ENCODE measurements at places on chromosomes 3 and 15. TPM values are rescaled to one million over a fixed set of nuclear protein-coding genes. Genes with fewer than 3 reads are reported as not detected.

GRCh38 chr15:29988701-29989100 lies 94.1 kb upstream of the GOLGA8J start:
- no peak for DNase-seq

- peak; percentile 89 for DNase-seq
Observed at GRCh38 chr3:48435774-48436476, 4.0 kb downstream of the CCDC51 start.

- DNase-seq, result no peak
Observed at GRCh38 chr15:101242999-101243336, 8.9 kb downstream of the CHSY1 start.

- DNase-seq, result no peak
Observed at GRCh38 chr3:115239717-115240116, 92.6 kb upstream of the ZBTB20 start.

GRCh38 chr3:166013073-166013679 lies 176.0 kb upstream of the BCHE start:
- DNase-seq, result peak; percentile 46

DNA sequence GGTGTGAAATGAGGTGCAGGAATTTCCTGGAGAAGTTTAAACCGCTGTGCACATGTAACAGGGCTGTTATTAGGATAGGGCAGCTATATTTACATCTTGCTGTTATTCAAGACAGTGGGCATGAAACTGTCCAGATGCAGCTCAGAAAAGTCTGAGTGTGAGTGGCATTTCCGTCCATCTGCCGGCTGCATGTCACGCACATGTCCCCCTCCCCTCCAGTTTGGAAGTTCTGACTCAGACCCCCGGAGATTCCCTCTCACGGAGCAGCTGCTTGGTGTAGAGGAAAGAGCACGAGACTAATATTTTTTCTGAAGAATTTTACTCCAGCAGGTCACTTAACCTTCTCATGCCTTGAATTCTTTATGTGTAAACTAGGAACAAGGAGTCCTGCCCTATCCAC lies 69.8 kb downstream of the FEM1B start:
- DNase-seq, result no peak

- DNase-seq, result no peak
Observed at GRCh38 chr3:122986693-122987179, 40.8 kb downstream of the SEMA5B start.

DNA sequence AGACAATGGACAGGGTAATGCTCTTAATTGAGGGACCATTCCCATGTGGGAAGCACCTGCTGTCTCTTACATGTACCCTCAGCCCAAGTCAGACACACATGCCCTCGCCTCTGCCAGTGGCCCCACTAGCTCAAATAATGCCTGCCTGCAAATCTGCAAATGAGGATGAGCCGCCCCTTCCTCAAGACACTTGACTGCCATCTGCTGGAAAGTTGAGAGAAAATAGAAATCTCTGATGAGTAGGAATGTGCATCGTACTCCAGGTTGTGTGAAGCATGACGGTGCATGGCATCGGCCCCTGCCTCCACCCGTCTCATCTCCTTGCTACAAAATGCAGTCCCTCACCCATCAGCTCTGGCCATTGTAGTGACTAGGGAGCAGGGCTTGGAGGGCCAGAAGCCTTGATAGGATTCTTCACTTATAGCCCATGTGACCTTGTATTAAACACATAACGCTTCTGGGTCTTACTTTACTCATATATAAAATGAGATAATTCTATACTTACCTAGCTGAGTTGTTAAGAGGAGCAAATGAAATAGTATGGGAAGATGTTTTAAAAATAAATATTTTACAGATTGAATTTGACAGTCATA lies 6.3 kb upstream of the SCN5A start:
- no peak for DNase-seq

- peak; percentile 88 for DNase-seq
Observed at GRCh38 chr15:65054333-65055200, 9.4 kb downstream of the SLC51B start.

- no peak for DNase-seq
Observed at GRCh38 chr3:179733797-179734196, 81.0 kb downstream of the USP13 start.

GRCh38 chr15:75758071-75758872 lies 45.6 kb upstream of the CSPG4 start:
- DNase-seq, result peak; percentile 94

DNA sequence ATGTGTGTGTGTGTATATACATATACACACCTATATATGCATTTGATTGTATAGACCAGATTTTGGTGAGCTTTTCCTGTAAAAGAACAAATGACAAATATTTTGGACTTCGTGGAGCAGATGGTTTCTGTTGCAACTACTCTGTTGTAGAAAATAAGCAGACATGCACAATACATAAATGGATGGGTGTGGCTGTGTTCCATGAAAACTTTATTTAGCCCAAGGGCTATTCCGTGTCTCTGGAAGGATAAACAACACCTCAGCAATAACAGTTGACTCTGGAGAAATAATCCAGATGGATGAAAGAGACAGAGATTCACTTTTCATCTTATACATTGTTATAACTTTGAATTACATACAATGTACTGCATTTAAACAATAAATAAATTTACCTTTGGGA lies 441.4 kb downstream of the CNTN3 start:
- DNase-seq, result peak; percentile 31

- no peak for DNase-seq
Observed at GRCh38 chr3:76954412-76954811, 85.5 kb upstream of the ROBO2 start.

- DNase-seq, result no peak
Observed at GRCh38 chr15:69090197-69090948, 70.1 kb upstream of the GLCE start.

- DNase-seq, result no peak
Observed at GRCh38 chr3:141373768-141374526, 5.6 kb downstream of the ZBTB38 start.

- no peak for DNase-seq
Observed at GRCh38 chr3:170132335-170132734, 49.2 kb downstream of the PHC3 start.

The BFSP2 gene
- not detected for total RNA-seq

The AADAC gene
- total RNA-seq, result 33.3 TPM

The PLSCR2 gene
- not detected for total RNA-seq

The WDR93 gene
- 3.0 TPM for total RNA-seq

The AADACL2 gene
- not detected for total RNA-seq

The FBXW12 gene
- total RNA-seq, result not detected

The NSMCE3 gene
- total RNA-seq, result 6.2 TPM

The TMEM207 gene
- not detected for total RNA-seq

All from lung (tissue), 17 donors.